ENCODE measurements at places on chromosomes 1 and 21.

GRCh38 chr1:155984341-155984740 lies 6.0 kb upstream of the ARHGEF2 start:
- DNase-seq = peak; percentile 96

GRCh38 chr1:7108251-7108650 lies 323.0 kb downstream of the CAMTA1 start:
- no peak for DNase-seq

GRCh38 chr1:11967028-11967547 lies 13.2 kb upstream of the MFN2 start:
- DNase-seq = peak; percentile 61

GRCh38 chr1:2438038-2438437 lies 25.7 kb upstream of the PEX10 start:
- no peak for DNase-seq

- DNase-seq = no peak
Measured at GRCh38 chr1:199861020-199861795, 166.3 kb upstream of the NR5A2 start.

- DNase-seq = no peak
Measured at GRCh38 chr21:37848721-37849490, 67.4 kb downstream of the KCNJ6 start.

DNA sequence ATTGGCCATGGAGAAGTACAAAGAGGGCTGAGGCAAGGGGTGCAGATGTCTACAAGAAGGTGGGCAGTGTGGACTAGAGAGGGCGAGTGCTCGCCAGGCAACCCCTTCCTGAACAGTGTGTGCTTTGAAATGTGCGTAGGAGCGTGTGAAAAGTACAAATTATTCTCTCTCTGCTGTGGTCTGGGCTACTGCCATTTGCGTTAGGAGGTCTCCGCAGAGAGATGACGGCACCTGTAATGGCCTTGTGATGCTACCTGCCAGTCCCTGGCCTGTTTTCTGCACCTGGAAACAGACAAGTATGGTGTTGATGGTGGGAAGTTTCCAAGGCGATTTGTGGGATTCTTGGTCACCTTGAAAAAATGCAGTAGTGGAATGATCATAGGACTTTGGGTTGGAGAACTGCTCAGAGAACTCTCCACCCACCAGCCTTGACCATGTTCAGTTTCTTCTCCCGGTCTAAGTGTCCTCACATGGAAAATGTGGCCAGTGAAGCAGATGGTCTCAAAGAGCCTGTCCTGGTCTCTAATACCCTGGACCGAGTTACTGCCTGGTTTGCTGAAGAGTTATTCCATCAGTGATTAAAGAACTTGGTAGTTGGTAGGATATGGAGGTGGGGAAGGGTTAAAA lies 74.5 kb downstream of the MRPS6 start:
- no peak for DNase-seq

DNA sequence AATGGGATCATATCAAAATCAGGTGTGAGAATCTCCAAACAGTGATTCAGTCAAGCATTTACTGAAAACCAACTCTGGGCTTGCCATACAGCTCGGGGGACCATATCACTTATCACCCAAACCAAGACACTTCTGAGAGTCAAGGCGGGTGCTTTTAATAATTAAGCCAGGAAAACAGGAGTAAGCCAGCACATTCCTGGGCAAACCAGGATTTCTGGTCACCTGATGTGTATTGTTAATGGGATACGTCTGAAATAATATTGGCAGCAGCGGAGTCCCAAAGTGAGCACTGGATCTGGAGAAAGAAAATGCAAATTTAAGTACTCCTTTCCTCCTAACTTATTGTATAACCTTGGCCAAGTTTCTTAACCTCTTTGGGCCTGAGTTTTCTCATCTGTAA lies 17.6 kb downstream of the OSCP1 start:
- no peak for DNase-seq

Measured in NCI-H1417 (cell line).